Suppressor macrophage (primary cell): ENCODE measurements at places on chromosomes 7 and 10.

- no peak for DNase-seq
These were observed 346.6 kb upstream of the BMPER start for GRCh38 chr7:33558549-33559323.

- DNase-seq, result no peak
These were observed 2.0 kb upstream of the HOXA3 start for GRCh38 chr7:27154369-27154768.

GRCh38 chr7:108576116-108576515, 6.4 kb downstream of the DNAJB9 start:
- DNase-seq, result no peak

DNA sequence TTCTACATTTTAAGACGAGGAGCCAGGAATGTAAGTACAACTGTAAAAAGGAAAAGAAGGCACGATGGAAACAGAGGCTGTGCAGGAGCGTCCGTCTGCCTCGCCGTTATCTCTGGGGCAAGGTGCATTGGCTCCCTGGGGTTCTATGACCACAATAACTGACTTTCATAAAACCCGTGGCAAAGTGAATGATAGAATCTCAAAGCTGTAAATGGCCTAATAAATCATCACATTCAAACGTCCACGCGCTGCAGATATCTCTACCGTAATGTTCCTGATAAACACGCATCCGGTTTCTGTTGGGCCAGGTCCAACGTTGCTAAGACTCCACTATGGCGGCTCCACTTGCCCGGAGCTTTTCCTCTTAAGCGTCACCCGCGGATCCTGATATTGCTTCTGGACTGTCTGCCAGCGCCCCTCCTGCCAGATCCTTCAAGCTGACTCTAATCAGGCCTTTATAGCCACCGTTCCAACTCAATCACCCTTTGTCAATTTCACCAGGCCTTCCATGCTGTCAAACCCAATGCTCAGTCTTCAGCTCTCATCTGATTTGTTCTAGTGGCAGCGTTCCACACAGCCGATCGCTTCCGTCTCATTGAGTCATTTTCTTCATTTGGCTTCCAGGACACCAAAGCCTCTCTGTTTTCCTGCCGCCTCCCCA, 265.6 kb upstream of the FOXK1 start:
- DNase-seq, result peak; percentile 11

GRCh38 chr10:59654007-59654406, 55.6 kb downstream of the SLC16A9 start:
- DNase-seq, result peak; percentile 70
